ENCODE measurements at places on chromosomes 2 and 18.

- peak; percentile 51 for DNase-seq
Measured at GRCh38 chr2:232634206-232635150, 1.1 kb downstream of the EFHD1 start.

DNA sequence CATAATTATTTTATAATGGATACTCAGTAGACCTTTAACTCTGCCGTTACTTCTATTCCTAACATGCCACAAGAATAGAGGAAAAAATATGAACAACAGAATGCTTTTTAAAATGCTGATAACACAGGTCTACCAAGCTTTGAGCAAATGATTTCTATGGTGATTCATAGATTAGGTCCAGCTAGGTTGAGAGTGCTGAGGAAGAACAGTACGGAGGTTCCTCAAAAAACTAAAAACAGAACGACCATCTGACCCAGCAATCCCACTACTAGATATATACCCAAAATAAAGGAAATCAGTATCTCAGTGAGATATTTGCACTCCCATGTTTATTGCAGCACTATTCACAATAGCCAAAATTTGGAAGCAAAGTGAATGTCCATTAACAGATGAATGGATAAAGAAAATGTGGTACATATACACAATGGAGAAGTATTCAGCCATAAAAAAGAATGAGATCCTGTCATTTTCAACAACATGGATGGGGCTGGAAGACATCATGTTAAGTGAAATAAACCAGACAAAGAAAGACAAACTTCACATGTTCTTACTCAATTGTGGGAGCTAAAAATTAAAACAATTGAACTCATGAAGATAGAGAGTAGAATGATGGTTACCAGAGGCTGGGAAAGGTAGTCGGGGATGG is 111.6 kb upstream of the SERTAD2 start:
- DNase-seq, result no peak

DNA sequence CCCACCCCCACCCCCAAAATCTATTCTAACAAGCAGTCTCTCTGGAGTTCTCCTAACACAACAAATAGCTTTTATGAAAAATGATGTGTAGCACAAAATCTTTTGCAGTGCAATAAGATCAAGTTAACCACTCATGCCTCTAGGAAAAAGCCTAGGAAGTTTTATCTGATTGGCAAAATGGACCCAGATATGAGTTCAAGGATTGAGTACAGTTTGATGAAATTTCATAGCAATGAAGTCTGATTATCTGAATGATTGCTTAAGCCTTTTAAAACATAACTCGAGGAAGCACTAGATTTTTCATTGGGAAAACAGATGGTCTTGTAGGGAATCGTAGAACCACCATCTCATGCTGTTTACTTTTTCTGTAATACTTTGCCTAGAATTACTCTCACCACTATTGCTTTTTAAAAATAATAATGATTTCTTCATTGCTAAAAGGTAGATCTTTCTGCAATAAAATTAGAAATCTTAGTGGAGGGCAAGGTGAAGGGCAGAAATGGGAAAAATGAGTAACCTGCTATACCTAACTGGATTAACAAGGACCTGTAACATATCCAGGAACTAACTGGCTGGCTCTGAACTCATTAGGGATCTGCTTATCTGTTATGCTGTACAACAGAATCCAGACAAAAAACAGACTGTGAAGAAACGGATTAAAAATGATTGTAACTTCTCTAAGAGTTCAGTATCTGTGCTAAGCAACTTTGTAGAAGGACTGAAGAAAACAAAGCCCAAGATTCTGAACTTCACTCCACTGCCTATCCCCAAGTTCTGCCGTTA is 73.7 kb upstream of the ETAA1 start:
- DNase-seq, result peak; percentile 10

- DNase-seq, result no peak
Measured at GRCh38 chr2:27795093-27795834, 23.7 kb downstream of the MRPL33 start.

Data from NCI-H69 (cell line).